ENCODE measurements at places on chromosomes 7 and 10.
A peak's percentile ranks its signal among the peaks of the same experiment; 100 is the strongest.

GRCh38 chr10:117167789-117168674 is 29.3 kb upstream of the KCNK18 start:
- peak; percentile 41 for DNase-seq

GRCh38 chr7:47724335-47724982 is 142.5 kb upstream of the TNS3 start:
- no peak for DNase-seq

- DNase-seq: no peak
Measured at GRCh38 chr7:75033064-75033463, 40.5 kb downstream of the RCC1L start.

- no peak for DNase-seq
Measured at GRCh38 chr10:8815969-8816368, 761.5 kb downstream of the GATA3 start.

- no peak for DNase-seq
Measured at GRCh38 chr10:18217577-18217976, 77.4 kb downstream of the CACNB2 start.

DNA sequence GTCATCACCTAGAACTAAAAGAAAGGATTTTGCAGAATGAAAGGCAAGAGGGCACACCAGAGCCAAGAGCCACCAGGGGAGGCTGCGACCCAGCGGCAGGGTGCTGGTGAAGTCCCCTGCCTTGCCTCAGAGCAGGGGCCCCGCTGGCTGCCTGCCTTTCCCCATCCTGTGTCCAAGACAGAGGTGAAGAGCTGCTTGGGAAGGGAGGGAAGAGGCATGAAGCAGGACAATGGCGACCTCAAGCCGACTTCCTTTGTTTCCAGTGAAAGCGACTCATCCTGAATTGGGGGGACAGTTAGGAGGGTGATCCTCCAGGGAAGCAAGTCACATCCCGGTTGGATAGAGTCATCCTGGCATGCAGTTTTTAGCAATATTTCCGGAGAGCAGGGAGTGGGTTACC is 255.5 kb upstream of the YAE1 start:
- DNase-seq: no peak

- no peak for DNase-seq
Measured at GRCh38 chr10:90227786-90228185, 526.4 kb downstream of the KIF20B start.

- no peak for DNase-seq
Measured at GRCh38 chr10:48467669-48468068, 137.2 kb downstream of the ARHGAP22 start.

- peak; percentile 5 for DNase-seq
Measured at GRCh38 chr7:30389791-30390190, 88.8 kb downstream of the NOD1 start.

- no peak for DNase-seq
Measured at GRCh38 chr10:70106958-70107791, 25.4 kb downstream of the AIFM2 start.

DNA sequence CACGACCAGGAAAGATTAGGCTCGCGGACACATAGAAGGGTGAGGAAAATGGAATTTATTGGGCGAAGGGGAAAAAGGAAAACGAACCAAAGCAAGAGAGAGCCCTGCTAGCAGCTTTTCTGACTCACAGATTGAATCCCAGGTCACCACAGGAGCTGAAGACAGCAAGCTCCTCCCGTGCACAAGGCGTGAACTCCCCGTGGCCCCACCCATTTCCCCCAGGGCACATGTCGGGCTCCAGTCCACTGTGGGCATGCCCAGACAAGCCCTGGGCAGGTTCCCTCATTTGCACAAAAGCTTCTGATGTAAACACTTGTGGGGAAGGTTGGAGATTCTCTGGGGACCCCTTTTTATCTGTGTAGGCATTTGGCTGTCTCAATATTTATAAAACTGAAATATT is 582.4 kb downstream of the SUGCT start:
- DNase-seq: no peak

GRCh38 chr7:69217516-69218350 is 380.5 kb upstream of the AUTS2 start:
- DNase-seq: no peak

GRCh38 chr10:79376751-79377556 is 29.7 kb downstream of the PPIF start:
- peak; percentile 24 for DNase-seq

DNA sequence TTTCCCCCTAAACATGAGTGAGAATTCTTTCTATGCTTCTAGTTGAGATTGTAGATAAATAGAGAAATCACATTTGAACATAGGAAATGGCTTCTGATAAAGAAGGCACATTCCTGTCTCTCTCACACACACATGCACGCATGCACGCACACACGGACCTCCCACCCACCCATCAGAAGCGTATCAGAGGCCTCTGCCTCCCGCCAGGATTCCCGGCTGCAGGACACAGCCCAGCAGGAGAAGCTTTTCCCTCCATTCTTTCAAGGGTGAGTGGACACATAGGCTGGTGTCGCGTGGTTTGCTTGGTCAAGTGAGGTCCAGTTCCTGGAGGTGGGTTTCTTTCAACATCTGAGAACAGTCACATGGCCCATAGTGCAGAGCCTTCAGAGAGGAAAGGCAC is 34.2 kb downstream of the KLF6 start:
- no peak for DNase-seq

DNA sequence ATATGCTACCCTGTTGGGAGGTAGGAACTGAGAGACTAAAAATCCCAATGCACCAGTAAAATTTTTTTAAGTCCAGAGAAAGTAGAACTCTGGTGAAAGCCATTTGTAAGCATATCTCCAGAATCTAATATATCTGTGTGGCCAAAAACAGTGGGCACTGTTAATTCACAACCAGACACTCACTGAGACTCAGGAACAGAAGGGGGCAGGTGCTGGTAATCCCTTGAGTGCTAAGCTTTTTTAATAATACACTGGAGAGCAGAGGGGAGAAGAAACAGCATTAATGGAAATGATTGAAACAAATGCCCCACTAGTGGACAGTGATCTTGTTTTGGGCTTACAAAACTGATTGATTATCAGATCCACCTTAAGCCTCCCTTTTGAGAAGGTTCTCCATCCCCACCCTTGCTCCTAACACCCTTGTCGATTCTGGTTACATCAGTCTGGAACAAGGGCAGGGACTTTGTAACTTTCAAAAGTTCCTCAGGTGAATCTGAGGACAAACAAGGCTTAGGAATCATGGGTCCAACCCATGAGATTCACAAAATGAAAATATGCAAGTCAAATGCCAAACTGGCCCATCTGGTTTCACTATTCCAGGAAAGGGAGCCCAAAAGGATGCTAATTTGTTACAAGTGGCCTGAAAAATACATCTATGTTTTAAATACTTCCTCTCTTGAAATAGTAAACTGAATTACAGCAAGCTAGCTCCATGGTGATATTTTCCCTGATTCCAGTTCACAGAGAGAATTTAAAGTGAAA is 29.7 kb downstream of the PLXNA4 start:
- no peak for DNase-seq

DNA sequence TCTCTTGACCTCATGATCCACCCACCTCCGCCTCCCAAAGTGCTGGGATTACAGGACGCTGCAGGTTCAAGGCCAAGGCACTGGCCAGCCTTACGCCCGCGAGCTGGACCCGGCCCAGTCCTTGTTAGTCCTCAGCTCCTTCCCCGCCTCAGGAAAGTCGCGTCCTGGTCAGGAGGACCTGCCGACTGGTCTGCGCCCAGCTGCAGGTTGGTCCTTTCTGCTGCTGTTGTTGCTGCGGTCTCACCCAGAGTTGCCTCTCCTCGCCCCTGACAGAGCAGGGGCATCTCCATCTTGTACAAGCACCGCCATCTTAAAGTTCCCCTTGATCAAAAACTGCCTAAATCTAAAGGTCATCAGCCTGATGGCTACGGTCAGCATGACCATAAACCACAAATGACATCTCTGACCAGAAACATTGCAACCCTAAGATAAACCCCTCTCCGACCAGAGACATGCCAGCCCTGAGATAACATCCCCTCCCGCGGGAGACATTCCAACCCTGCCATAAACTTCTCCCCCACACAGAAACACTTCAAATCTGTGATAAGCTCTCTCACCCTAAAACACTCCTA is 13.9 kb upstream of the BMS1 start:
- DNase-seq: no peak

- no peak for DNase-seq
Measured at GRCh38 chr7:155398944-155399343, 59.0 kb upstream of the EN2 start.

- no peak for DNase-seq
Measured at GRCh38 chr7:44819292-44819691, 22.8 kb downstream of the PPIA start.

GRCh38 chr7:29948587-29948986 is 41.0 kb downstream of the SCRN1 start:
- no peak for DNase-seq

- DNase-seq: no peak
Measured at GRCh38 chr10:35216303-35216905, 89.8 kb downstream of the CREM start.

DNA sequence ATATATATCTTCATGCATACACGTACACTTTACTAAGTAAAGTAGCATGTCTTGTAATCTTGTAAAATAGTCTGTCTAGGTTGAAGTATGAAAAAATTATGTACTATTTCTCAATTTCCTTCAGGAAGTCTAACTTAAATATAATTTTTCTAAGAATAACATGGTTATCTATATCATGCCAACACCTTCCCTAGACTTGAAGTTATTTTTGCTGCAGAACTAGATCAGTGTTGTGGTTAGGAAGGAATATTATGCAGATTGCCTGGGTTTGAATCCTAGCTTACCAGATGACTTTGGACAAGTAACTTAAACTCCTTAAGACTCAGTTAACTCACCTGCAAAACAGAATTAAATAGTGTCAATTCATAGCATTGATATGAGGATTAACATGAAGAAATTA is 142.2 kb upstream of the SEMA3A start:
- no peak for DNase-seq

- DNase-seq: no peak
Measured at GRCh38 chr10:59954296-59954695, 47.9 kb upstream of the CCDC6 start.

DNA sequence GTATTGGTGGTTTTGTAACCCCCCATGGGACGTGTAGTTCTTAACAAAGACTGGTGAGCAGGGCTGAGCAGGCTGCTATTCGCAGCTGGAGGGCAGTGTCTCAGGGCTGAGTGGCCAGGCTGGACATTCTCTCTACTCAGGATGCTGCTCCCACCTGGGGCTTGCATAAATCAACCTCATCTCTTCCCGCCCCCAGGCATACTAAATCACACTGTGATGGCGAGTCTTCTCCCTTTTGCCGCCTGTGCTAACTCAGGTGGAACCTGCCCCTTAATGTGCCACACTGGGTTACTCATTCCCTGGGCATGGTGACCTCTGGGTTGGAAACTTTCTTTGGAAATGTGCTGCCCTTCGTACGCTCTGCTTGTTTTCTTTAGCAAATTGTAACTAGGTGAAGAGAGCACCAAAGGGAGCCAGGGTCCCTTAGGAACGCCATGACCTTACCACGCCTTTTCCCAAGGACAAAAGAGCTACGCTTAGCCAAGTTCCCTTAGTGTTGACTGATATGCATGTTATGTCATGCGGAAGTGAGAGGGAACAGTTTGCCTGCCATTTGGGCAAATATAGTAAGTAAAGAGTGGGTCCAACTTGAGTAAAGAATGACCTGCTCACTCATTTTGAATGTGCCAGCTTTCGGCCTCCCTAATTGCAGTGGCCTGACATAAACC is 40.4 kb upstream of the COBL start:
- no peak for DNase-seq

DNA sequence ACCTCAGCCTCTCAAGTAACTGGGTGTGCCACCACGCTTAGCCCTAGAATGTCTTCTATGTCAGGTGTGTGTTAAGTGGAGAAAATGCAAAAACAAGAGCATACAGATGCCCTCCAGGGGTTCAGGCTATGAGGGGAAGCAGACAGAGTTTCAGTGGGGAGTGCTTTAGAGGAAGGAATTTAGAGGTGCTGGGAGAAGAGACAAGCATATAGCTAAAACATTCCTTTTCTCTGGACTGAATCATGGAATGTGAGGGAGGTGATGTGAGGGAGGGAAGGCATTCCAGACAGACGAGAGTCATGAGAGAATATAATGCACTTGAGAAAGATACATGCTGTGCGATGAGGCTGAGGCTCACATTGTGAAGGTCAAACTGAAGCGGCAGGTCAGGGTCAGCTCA is 6.6 kb upstream of the ZNF786 start:
- DNase-seq: no peak

DNA sequence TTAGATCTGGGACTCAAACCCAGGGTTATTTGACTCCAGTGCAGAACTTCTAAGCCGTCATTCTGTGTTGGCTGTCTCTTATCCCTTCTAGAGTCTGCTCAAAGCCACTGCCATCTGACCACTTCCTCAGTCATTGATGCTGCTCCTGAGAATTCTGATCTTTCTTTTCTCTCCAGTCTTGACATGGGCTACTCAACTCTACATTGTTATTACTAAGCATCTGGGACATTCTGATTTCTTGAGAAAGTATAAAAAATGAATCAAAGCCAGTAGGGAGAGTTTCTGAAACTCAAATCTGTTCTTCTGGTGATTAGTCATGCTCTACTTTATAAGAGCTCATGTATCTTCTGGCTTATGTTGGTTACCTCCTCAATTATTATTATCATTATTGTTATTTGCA is 48.7 kb downstream of the ANK3 start:
- no peak for DNase-seq

DNA sequence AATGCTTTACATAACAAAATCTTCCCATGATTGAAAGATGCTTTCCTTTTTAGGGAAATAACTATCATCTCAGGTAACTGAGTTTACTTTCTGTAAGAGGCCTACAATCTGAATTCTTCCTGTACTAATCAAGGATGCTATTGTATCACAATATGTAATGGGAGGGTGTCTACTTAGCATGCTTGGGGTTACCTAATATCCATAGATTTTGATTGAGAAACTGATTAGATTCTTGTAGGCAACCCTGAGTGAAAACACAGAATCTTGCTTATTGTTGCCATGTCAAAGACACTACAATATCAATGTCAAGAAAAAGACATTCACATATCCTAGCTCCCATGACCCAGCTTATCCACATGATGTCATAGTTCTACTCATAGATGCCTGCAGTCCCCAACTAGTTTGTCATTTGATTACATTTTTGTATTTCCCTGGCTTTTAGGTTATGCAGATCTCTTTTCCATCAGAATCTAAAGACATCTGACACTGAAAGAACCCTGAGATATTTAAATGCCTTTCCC is 62.4 kb downstream of the PON1 start:
- DNase-seq: no peak

DNA sequence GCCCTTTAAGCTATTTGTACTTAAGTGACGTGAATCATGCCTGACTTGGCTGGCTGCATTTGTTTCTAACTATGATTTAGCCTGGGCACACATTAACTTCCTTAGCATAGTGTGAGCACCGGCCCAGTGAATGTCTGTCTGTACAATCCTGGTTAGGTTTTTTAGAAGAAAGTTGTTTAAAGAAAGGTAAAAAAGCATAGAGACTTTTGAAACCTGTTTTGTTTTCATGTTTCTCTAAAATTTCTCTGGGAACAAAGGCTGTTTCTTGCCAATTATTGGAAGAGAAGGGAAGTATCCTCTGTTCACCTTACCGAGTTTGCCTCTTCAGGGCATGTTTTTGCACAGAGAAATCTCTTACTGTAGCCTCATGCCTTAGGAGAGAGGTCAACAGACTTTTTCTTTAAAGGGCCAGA is 42.9 kb upstream of the MET start:
- no peak for DNase-seq

All from CD4-positive, alpha-beta T cell (primary cell).